Astrocyte of the hippocampus (primary cell): ENCODE measurements at places on chromosomes 11 and 22.

DNA sequence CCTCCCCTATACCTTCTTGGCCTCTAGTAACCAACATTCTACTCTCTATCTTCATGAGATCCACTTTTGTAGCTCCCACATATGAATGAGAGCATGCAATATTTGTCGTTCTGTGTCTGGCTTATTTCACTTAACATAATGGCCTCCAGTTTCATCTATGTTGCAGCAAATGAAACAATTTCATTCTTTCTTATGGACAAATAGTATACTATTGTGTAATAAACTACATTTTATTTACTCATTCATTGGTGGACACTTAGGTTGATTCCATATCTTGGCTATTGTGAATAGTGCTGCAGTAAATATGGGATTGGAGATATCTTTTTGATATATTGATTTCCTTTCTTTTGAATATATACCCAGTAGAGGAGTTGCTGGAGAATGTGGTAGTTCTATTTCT, 151.1 kb downstream of the JRKL start:
- DNase-seq: no peak

DNA sequence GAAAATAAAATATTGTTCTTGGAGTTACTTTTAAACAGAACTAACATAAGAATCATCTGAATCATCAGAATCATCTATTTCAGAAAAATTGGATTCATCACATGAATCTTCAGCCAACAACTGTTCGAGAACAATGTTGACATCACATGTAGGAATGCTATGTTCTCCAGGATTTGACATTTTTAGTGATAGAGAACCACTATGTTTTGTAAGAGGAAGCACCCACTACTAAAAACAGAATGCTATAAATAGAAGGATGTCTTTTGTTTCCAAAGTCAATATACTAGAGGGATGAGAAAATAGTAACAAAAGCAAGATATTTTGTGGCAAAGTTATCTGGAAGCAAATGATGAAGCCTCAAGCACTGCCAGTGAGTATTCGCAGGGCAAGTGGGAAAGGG, 263.4 kb upstream of the DDI1 start:
- DNase-seq: no peak

- no peak for DNase-seq
Measured at GRCh38 chr11:90274362-90274761, 51.5 kb upstream of the CHORDC1 start.

GRCh38 chr11:67153971-67154370, 34.9 kb downstream of the KDM2A start:
- no peak for DNase-seq

DNA sequence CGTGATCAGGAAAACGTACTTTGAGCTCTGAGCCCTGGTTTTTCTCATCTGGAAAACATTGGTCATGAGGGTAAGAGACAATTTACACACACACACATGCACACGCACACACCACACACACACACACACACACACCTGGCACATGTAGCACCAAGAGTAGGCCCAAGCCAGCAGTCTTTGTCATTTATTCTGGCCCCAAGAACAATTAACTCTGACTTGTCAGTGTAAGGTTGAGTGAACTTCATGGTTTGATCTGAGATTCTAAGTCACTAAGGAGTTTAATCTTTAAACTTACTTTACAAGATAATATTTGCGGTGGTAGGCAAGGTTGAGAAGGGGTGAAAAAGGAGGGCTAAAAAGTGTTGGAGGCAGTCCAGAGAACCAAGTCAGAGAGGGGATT, 44.1 kb downstream of the MMP20 start:
- DNase-seq: no peak

DNA sequence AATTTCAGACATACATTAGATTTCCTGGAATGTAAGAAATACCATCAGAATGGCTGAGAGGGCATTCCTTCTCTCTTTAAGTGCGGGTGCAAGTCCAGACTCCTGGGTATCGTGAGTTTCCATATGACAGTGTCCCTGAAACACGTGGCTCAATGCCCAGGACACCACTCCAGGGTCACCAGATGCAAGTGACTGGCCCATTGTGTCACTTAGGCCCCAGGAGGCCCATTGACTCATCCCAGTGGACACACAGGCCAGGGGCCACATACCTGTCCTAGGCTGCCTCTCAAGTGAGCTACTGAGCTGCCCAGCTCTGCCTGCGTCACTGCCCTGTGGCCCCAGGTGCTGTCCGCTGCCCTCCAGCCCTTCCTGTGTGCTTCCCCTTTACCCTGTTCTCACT, 18.5 kb downstream of the FBLN1 start:
- no peak for DNase-seq

DNA sequence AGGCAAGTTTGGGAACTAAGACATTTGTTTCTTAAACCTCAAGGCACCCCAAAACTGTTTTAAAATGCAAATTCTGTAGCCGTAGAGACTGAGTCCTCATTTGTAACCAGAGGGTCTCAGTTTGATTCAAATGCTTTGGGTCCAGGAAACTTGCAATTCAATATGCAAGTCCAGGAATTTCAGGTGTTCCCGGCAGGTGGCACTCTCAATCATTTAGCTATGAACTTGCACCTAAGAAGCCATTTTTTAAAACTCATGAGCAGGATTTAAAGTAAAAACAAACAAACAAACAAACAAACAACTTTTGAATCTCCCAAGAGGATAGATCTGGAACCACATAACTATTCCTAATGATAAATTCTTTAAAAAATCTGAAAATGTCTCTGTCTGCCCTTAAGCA, 8.7 kb upstream of the ABTB2 start:
- no peak for DNase-seq

- DNase-seq: no peak
Measured at GRCh38 chr11:95514416-95515110, 275.0 kb downstream of the FAM76B start.

DNA sequence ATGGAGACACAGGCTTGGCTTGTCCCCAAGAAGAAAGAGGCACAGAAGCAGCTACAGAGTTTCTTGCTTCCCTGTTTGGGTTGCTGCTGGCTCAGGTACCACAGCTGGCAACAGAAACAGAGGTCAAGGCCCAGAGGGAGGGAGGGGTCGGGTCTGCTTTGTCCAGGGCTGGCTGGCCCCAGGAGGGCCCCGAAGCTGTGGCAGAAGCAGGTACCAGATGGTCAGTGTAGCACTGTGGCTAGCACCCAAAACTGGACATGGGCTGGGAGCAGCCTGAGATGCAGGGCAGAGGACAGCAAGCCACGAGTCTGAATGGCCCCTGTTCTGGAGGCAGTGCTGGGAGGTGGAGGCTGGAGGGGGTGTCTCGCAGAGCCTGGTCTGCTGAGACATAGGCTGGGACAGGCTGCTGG, 52.3 kb upstream of the CCDC188 start:
- no peak for DNase-seq

GRCh38 chr11:129853518-129854231, 38.0 kb downstream of the TMEM45B start:
- peak; percentile 47 for DNase-seq

DNA sequence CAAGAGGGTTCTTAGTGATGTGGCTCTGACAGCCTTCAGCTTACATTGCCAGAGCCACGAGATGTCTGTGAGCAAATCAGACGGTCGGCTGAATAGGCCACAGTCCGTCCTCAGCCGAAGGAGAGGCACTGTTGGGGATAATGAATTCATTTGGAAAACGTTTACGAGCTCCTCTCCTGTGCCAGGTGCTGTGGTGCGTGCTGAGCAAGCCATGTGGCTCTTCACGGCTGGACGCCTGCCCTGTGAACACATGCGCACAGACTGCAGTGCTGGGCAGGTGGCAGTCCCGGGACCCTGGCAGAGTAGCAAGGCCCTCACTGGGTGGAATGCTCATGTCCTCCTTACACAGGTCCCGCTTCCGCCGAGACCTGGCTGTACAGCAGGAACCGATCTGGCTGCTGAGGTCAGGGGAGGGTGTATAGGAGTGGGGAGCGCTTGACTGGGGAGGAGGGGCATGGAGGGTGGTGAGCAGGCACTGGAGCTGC, 6.8 kb downstream of the TBC1D22A start:
- DNase-seq: peak; percentile 17

DNA sequence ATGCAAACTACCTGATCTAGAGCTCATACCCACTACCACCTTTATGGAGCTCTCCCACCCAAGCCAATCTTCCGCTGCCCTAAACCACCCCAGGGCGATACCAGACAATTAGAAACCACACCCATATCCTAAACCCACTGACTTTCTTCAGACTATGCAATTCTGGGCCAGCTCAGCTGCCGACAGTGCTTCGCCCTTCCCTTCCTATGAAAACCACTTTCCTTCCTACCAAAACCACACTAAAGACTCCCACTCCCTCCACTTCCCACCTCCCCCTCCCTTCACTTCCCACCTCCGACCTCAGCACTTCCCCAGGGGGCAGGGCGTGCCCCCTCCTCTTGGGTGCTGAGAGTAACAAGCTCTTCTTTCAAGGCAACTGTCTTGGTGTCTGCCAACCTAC, 25.1 kb downstream of the B3GAT1 start:
- DNase-seq: no peak

DNA sequence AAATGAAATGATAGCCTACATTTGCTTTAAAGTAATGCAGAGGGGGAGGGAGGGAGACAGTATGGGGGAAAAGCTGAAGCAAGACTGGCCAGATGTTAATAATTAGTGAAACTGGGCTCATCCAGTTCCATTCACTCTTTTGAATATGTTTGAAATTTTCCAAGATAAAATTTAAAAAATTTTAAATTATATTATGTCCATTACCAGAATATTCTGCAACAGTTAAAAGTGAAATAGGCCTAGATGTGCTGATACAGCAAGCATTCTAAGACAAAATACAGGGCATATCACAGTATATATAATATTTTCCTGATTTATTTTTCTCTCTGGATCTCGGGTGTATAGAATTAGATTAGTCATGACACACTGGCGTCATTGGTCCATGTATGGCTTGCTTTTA, 13.6 kb upstream of the ZNRF3 start:
- no peak for DNase-seq
